ENCODE measurements at places on chromosomes 12 and 14.

DNA sequence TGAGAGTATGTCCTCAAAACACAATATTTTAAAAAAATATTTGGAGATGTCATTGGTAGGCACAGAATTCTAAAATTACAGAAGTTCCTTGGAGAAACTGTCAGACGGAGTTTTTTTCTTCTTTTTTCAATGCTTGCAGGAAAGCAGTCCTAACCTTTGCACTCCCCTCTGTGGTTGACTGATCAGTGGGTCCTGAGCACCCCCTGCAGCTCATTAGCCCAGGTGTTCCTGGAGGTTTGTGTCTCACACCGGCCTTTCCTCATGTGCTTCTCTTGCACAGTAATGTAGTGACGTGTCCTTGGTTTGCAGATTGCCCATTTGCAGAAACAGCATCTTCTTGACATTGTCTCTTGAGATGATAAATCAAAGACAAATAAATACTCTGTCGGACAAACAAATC is 513.0 kb downstream of the TMEM121 start:
- DNase-seq, result no peak

- no peak for DNase-seq
Observed at GRCh38 chr14:71629765-71630492, 302.3 kb upstream of the RGS6 start.

DNA sequence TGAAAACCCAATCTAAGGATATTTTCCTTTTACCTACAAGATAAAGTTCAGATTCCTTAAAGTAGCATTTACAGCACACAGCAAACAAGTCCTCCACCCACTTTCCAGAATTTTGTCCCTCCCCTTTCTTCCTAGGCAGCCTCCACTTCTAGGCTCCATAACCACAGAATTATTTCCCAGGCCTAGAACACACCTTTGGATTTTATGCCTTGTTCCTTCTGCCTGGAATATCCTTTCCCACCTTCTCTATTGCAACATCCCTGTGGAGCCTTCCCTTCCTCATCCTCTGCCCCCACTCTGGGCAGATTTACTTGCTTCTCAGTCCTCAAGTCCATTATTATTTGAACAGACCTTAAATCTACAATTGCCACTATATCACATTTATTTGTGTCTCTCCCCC is 2.1 kb upstream of the TSPAN8 start:
- no peak for DNase-seq

GRCh38 chr14:80607430-80608190 is 333.9 kb downstream of the CEP128 start:
- no peak for DNase-seq

GRCh38 chr12:60020068-60020467 is 424.2 kb downstream of the SLC16A7 start:
- no peak for DNase-seq

DNA sequence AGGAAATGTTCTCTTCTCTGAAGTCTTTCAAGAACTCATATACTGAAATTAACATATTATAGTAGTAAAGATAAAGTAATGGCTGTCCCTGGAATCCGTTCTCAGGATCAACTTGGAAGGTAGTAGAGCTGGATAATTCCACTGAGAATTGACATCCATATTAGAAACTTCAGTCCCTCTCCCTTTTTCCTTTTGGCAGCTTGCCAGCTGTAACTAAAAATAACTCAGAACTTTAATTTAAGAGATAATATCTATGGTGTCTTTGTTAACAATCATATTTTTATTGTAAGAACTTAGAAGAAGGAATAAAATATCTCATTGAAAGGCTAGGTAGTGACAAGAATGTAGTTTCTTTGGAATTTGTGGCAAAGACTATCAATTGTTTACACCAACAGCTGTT is 61.4 kb upstream of the PLEKHA5 start:
- no peak for DNase-seq

All from NCI-H1092 (cell line).